ENCODE measurements at places on chromosomes 5 and 9.

GRCh38 chr9:129619787-129620668 is 873 bp downstream of the C9orf50 start:
- no peak for DNase-seq

DNA sequence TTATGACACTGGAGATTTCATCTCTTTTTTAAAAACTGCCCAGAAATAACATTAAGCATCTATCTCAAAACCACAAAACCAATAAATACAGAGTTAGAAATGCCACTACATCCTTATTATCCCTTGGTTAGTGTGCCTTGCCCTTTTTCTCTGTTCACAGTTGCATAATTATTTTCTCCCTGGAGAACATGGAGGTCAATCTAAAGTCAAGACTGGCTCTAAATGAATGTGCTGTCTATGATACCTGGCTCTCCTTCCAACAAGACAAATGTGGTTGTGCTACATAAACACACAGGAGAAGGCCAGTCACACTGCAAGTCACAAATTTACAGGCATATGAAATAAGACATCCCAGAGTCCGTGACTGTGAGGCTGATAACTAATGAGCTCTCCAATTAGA is 2.8 kb downstream of the FBN2 start:
- DNase-seq, result no peak

DNA sequence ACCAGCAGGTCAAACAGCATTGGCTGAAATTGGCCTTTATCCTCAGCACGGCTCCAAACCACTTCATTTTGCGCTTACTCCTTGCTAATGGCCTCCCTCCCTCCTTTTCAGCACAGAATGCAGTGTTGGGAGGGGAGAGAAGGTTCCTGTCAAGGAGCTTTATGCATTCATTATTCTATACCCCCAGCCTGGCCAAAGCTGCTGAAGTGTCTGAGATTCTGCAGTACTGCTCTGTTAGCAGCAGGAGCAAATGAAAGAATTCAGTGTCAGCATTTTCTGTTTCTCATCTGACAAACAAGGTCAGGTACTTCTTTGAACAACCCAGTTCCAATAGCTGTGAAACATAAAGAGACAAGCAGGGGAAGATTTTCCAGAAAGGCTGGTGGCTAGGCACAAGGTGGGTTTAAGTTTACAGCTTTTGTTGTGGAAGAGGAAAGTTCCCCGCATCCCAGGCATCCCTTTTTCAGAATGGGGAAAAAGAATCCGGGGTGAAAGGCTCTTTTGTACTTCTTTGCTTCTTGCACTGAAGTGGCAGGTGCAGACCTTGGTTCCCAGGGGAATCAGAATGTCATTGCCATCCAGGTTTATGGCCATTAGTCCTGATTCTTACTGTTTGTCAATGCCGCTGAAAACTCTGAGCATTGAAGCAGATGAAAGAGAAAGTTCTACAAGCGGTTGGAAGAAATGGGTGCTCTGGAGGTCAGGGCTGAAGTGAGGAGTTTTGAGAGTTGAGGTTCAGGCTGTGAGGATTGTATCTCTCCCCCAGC is 109.3 kb upstream of the APC start:
- no peak for DNase-seq

DNA sequence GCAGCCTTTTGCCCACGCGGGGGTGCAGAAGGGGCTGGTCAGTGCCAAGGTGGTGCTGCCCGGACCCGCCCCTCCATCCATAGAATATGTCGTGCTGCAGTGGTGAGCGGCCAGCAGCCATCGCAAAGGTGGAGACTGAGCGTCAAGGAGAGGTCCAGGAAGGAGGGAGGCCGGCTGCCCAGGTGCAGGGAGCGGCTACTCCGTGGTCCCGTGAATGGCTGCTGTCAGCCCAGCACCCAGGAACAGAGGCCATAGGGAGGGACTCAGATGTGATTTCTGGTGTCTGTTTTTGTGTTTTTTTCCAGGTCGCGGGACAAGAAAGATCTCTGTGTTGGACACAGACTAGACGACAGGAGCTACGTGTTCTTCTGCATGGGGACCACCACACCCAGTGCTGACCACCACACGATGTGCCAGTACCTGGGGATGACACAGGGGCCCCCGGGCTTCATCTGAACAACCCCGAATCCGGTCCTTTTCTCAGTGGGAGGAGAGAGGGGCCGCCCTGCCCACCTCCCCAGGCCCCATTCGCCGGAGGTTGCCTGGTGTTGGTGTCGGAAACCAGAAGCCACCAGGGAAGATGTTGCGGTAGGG is 29.0 kb downstream of the PAEP start:
- no peak for DNase-seq

- no peak for DNase-seq
These were observed 629 bp upstream of the CD74 start for GRCh38 chr5:150413176-150413901.

DNA sequence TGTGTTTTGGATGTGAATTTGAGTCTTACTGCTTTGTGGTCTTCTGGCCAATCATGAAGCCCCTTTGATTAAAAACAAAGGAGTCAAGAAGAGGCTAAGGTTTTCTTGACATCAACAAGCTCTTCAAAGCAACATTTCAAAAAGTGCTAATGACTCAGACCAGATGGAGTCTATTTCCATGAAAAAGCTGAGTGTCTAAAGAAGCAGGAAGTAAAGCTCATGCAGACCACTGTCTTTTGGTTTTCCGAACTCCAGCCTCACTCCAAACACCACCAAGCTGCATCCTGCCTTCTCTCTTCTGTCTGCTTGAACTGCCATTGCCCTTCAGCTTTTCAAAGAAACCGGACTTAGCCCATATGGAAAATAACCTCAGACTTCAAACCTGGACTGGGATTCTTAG is 115.2 kb downstream of the PRDM6 start:
- no peak for DNase-seq

- DNase-seq, result no peak
These were observed 36.7 kb upstream of the TIFAB start for GRCh38 chr5:135488727-135489465.

- no peak for DNase-seq
These were observed 9.3 kb downstream of the FPGS start for GRCh38 chr9:127812011-127812410.

DNA sequence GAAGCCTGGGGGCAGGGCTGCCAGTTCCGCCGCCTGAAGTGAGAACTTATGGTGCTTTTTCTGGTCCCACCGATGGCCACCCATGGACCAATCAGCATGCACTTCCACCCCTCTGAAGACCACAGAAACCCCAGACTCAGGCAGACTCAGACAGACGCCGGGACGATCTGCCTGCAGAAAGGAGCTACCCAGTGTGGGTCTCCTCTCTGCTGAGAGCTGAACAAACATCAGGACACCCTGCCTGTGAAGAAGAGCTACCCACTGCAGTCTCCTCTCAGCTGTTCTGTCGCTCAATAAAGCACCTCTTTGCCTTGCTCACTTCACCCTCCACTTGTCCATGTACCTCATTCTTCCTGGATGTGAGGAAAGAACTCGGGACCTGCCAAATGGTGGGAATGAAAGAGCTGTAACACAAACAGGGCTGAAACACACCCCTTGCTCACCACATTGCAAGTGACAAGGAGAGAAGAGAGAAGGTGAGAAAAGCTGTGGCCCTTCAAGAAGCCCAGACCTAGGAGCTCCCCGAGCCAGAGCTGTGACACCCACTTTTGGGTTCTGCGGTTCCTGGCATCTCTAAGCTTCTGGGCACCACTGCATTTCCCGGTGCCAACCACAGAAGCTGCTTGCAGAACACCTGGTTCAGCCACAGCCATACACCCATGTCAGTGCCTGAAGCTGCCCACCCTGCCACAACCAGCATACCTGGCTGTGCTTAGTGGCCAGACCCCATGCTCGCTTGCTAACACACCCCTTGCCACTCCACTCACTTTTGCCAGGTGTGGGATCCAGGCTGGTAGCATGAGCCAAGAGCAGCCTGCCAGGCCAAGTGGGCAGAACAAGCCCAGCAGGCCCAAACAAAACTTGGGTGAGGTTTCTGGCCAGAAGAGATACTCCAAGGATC is 114.3 kb upstream of the TSLP start:
- DNase-seq, result no peak

DNA sequence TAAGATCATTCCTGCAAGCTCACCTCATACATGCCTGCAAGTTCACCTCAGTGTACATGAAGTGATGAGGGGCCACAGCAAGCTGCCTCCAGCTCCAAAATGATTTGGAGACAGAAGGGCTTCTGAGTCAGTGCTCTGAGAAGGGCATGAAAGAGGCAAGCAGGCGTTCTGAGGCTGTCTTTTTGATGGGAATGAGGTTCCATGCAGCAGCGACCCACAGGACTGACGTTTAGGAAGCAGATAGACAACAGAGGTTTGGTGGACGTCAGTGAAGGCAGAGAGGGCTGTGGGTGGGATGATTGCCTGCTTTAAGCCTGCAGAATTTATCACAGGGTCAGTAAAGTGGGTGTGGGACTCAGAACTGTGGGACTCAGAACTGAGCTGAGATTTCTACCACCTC is 8.9 kb upstream of the SMIM32 start:
- no peak for DNase-seq

GRCh38 chr9:37769995-37770394 is 14.9 kb downstream of the EXOSC3 start:
- DNase-seq, result no peak

- DNase-seq, result no peak
These were observed 3.1 kb downstream of the HMCN2 start for GRCh38 chr9:130268521-130269211.

DNA sequence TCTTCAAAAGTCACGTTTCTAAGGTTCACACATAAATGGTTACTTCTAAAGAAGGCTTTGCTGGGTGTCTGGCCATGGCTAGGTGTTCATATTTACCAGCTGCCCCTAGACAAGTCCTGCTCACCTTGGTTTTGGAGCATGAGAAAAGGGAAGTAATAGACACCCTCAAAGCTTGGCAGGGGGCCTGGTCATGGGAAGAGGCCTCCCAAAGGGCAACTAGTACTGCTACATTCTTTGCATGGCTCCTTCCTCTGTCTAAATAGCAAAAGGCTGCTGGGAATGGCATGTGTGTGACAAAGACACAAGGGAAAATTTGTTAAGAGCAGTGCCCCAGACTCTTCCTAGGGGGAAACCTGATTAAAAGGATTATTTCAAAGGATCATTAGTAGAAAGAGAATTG is 93.4 kb downstream of the NRG2 start:
- DNase-seq, result no peak

DNA sequence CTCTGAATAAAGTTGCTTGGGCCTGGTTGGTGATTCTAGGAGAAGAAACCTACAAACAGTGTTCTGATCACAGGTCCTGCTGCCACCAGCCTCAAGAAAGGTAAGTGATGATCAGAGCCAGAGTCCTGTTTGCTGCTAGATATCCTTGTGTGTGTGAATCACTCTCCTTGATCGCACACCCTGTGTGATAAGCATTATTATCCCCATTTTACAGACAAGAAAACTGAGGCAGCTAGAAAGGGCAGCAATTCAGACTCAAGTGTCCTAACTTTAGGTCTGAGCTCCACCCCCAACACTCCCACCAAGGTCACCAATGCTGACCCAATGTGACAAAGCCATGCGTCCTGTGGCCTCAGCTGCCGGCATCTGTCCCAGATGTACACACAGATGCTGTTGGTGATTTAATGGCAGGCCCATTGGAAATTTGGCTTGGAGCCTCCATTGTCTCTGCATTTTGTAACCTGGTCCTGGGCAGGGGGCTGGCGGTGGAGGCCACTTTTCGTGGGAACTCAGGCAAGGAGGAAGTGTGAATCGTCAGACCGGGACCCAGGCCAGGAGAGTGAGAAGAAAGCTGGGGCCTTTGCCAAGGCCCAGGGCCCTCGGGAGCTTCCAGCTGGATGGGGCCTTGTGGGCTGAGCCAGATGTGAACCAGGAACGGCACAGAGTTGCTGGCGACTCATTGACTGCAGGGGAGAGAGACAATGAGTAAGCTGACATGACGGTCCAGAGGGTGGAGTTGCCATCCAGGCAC is 29.8 kb upstream of the GGTA1 start:
- DNase-seq, result no peak

GRCh38 chr5:123700624-123701287 is 188.8 kb downstream of the CSNK1G3 start:
- DNase-seq, result no peak

DNA sequence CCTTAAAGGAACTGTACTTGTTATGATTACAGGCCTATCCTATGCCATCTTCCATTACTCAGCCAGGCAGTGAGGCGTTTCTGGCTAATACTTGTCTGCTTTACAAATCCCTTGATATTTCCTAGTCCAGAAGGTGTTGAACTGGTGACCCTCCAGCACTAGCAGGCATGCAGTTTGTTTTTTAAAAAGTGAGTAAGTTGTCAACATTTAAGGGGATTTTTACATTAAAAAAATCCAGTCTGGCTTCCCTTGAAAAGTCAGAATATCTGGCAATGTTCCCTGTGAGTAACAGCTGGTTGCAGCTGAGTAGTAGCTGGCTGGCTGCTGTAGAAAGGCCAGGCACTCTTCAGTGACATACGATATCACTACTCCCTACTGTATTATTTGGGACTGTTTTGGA is 21.8 kb downstream of the GRIN3A start:
- DNase-seq, result no peak

DNA sequence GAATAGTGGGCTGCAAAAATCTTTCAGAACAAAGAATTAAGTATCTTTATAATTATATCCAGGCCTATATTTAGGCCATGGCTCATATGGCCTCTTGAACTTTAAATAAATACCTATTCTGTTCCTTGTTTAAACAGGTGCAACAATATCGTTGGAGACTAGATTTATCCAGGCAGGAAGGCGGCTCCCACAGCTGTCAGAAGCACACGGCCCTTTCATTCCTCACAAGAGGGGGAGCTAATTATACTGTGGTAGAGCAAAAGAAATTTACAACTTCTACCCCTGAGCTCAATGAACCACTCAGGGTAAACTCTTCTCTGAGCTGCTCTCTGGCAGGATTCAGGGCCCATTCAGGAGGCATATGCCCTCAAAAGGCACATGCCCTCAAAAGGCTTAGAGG is 31.3 kb downstream of the TMEM174 start:
- DNase-seq, result no peak

GRCh38 chr9:137032858-137033257 is 970 bp upstream of the FUT7 start:
- no peak for DNase-seq

- DNase-seq, result no peak
These were observed 21.9 kb upstream of the SEC16A start for GRCh38 chr9:136504512-136505348.

DNA sequence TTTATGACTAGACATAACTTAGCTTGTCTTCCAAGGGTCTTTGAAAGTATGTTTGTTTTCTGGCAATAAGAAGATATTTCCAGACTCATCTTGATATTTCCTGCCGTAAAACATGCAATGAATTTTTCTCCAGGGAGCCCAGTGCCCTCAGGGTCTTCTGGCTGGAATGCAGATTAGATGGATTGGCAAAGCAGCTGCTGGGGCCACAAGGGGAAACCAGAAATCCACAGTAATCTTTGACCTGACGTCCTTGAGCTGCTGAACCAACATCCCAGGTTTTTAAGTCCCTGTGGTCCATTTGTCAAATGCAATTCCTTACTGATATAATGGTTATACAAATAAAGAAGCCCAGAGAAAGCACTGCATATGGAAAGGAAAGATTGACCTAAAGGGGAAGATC is 93.0 kb downstream of the THBS4 start:
- no peak for DNase-seq

GRCh38 chr9:91056917-91057316 is 255.3 kb downstream of the SYK start:
- DNase-seq, result no peak

GRCh38 chr9:30815585-30815984 is 1568.9 kb upstream of the ACO1 start:
- no peak for DNase-seq

GRCh38 chr9:107816561-107817021 is 327.0 kb upstream of the KLF4 start:
- DNase-seq, result no peak

GRCh38 chr5:134902071-134902801 is 2.7 kb upstream of the PCBD2 start:
- DNase-seq, result no peak

Data from GM19239 (cell line).